ENCODE measurements at places on chromosomes 12 and 14. TPM values are rescaled to one million over a fixed set of nuclear protein-coding genes. Genes with fewer than 3 reads are reported as not detected.
A peak's percentile ranks its signal among the peaks of the same experiment; 100 is the strongest.

Gene SERPINA9
- not detected for polyA plus RNA-seq

DNA sequence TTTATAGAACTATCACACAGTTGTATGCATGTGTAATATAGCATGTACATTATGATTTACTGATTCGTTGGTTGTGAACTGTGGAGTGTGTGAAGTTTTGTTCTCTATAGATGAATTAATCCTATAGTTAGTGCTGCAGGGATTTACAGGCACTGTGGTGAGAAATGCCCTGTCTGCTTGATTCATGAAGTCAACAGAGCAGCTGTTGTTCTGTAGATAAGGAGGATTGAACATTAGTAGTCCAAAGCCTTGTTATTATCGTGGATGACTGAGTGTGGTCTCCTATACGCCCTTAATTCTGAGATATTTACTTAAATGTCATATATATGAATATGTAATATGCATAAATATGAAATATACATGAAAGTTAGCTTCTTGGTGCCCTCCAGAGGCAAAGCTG, 98.3 kb downstream of the DNAH10 start:
- DNase-seq: no peak

Gene GNB3
- 1.4 TPM for polyA plus RNA-seq

- no peak for DNase-seq
Measured at GRCh38 chr14:41343857-41344256, 262.8 kb upstream of the LRFN5 start.

GRCh38 chr14:103448097-103448496, 62.9 kb downstream of the MARK3 start:
- DNase-seq: no peak

GRCh38 chr14:103597623-103598377, 31.2 kb upstream of the KLC1 start:
- DNase-seq: peak; percentile 32

Gene RPGRIP1
- polyA plus RNA-seq: not detected

DNA sequence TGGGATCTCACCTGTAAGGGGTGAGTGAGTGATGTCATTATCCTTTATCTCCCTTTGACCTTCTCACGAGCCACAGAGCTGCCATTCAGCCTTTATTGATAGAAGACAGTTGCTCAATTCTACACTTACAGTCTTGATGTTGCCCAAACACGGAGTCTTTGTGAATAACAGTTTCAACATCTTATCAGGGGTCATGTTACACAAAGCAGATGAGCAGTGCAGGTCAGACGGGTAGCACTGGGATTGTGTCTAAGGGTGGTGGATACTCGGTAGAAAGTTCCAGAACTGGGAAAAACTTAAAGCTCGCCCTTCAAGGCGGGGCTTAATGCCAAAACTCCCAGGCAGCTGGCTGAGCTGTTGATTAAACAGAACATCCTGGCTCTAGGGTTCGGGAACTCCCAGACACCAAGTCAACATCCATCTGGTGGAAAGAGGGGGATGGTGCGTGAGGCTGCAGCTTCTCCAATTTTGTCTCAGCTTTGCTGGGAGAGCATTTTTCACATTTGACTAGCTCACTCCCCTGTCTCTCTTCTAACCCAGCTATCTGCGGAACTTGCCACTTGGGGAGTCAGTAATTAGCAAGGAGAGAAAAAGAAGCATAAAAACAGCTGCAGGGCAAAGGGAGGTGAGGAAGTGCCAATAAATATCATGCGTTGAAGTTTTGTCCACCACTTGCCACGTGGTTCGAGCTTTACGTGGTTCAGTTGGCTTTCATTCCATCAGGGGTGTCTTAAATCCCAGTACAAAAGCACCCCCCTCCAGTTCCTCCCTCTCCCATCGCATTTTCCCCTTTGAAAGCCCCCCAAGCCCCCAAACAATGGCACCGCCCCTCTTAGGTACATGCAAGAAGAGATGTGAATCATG, 31.0 kb downstream of the FOXN4 start:
- DNase-seq: no peak

DNA sequence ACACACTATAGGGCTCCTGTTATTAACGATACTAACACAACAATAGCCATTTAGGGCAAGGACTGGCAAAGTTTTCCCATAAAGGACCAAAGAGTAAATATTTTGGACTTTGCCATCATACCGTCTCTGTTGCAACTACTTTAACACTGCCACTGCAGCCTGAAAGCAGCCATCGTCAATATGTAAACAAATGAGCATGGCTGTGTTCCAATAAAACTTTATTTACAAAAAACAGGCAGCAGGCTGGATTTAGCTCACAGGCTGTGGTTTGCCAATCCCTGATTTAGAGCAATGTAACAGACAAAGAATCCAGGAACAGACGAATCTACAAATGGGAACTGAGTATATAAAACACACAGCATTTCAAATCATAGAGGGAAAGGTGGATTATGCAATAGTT, 84.1 kb downstream of the FRMD6 start:
- no peak for DNase-seq

Gene GYS2
- polyA plus RNA-seq: not detected

DNA sequence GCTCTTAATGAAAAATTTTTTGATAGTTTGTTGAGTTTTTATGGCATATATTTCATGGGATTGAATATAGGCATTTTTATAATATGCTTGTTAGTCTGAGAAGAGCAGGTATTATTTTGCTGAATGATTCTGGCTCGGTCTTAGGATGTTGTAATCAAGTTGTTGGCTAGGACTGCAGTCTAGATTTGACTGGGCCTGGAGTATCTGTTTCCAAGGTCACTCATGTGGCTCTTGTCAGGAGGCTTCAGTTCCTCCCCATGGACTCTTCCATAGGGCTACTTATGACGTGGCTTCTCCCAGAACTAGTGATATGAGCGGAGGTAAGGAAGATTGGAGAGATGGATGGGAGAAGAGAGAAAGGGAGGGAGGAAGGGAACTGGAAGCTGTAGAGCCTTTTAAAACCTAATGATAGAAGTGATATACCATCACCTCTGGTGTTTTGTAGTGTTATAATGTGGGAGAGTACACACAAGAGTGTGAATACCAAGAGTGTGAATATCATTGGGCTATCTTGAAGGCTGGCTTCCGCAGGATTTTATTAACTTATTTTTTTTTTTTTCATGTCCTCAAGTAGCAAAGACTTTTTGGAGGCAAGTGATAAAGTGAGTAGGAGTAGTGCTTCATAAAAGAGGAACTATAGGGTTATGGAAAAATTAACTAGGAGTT, 4.4 kb downstream of the MNAT1 start:
- DNase-seq: no peak

- no peak for DNase-seq
Measured at GRCh38 chr14:58177125-58177524, 22.8 kb upstream of the ACTR10 start.

DNA sequence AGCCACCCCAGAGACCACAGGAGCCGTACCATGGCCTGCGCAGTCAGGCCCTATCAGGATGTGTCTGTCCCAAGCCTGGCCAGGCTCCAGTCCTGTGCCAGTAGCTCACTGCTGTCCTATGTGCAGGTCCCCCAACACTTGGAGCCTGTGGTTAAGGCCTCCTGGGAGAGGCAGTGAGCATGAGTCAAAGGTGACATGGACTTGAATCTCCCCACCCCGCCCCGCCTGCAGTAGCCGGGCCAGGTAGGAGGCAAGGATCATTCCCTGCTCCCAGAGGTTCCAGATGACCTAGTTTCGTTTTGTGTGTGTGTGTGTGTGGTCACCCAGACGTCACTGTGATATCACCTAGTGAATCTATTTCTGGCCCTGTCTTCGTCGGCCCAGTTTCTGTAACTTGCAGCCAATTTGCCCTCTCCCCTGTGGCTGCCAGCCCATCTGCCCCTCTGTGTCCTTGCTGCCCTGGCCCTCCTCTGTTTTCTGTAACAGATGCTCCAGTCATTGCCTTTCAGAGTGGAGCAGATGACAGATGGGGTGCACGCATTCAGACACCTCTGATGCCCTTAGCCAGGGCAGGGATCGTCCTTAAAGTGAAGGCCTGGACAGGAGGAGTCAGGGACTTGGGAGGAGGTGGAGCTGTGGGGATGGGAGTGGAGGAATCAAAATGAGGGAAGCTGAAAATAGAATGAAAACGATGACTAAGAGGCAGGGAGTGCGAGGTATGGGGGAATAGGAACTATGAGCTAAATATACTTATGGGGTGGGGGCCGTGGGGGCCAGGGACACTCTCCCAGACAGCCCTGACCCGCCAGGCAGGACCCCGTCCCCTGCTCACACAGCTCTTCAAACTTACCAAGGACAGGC, 37.4 kb downstream of the SLC6A12 start:
- DNase-seq: no peak

- DNase-seq: no peak
Measured at GRCh38 chr12:131041216-131041967, 87.7 kb downstream of the ADGRD1 start.

- peak; percentile 74 for DNase-seq
Measured at GRCh38 chr12:31238764-31239387, 87.1 kb downstream of the SINHCAF start.

- DNase-seq: no peak
Measured at GRCh38 chr12:111251058-111251730, 117.7 kb downstream of the PHETA1 start.

- no peak for DNase-seq
Measured at GRCh38 chr14:24162093-24162492, 1.0 kb downstream of the IRF9 start.
